Left ventricle myocardium superior (tissue), 1 donor: ENCODE measurements at places on chromosomes 16 and 17.

DNA sequence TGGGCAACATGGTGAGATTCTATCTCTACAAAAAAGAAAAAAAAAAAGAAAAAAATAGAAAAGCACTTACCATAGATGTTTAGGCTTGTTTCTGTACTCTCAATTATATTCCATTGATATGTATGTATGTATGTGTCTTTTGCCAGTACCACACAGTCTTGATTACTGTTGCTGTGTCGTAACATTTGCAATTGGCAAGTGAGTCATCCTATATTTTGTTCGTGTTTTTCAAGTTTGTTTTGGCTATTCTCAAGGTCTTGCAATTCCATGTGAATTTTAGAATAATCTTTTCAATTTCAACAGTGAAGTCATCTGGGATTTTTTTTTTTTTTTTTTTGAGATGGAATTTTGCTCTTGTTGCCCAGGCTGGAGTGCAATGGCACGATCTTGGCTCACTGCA is 19.3 kb downstream of the SPECC1 start:
- no peak for DNase-seq

DNA sequence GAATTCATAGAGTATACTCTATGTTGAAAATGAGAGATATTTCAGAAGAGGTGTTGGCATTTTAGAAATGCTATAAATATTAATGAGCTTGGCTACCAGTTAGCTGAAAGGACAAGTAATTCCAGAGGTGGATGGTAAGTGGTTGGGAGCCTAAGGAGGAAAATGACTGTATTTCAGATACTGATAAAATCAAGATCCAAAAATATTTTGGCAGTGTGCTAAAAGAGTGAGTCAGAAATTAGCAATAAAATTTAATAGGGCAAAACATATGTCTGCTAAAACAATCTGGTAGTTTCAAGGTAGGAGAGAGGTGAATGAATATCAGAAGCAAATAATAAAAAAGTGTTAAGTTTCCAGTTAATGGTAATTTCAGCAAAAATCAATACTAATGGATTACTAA is 1287.9 kb downstream of the CDH8 start:
- no peak for DNase-seq

- DNase-seq = no peak
These were observed 212.2 kb upstream of the RPL38 start for GRCh38 chr17:73991260-73991659.

- DNase-seq = no peak
These were observed 14.5 kb downstream of the TUBG1 start for GRCh38 chr17:42623732-42624596.

- DNase-seq = no peak
These were observed at the start of gene HOXB8 for GRCh38 chr17:48615047-48615962. Gene HOXB8, minus strand, starts transcription at chr17:48615292. Its CDS starts 588 bp downstream, at chr17:48614704.

DNA sequence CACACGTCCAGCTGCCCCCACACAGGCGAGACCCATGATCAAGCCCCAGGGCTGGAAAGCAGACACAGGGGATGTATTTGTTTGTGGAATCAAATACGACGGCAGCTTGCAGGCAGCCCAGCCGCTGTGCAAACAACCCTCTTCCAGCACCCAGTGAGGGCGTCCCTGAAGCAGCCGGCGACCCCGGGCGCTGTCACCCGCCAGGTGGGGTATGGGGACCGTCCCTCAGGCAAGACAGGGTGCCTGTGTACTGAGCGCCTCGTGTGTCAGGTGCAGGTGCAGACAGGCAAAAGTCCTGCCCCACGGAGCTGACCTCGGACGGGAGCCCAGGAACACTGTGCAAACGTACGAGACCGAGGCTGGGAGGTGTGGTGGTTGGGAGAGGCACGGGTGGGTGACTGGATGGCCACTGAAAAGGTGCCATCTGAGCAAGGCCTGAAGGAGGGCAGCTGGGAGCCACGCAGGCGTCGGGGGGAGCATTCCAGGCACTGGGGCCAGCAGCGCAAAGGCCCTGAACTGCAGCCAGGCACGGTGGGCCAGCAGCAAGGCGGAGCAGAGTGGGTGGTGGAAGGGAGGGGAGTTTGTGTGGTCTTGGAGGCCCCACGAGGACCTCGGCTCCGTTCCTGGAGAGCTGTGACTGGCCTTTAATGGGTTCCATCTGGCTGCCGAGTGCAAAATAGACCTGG is 48.5 kb downstream of the CBFA2T3 start:
- DNase-seq = no peak

GRCh38 chr16:48487287-48487686 is 102.1 kb upstream of the SIAH1 start:
- no peak for DNase-seq

DNA sequence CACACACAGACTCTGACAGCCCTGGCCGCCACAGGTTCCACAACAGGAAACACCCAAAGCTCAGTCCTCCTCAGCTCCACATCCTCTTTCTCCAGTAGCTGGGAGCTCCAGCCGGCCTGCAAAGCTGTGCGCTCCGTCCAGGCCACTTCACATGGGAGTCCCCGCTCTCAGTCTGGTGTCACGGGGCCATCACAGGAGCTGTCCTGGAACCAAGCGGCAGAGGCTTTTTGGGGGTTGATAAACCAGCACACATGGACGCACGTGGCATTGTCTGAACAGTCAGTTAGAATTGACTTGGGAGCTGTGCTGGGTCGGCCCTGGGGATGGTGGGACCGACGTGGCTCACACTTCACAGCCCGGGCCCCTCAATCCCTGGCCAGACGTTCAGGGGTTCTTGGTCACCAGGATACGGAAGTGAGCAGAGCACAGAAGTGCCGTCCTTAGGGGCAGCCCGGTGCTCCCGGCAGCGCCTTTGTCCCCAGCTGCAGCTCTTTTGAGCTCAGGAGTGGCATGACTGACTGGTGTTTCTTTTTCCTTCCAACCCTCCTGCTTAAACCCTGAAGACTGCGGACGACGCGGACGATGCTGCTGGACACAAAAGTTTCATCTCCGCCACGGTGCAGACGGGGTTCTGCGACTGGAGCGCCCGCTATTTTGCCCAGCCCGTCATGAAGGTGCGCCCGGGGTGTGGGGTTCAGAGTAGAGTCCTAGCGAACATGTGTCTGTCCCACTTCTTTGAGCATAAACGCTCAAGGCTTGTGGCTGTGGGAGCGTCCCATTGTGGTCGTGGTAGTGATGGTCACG is 66.6 kb upstream of the CHMP6 start:
- DNase-seq = no peak

DNA sequence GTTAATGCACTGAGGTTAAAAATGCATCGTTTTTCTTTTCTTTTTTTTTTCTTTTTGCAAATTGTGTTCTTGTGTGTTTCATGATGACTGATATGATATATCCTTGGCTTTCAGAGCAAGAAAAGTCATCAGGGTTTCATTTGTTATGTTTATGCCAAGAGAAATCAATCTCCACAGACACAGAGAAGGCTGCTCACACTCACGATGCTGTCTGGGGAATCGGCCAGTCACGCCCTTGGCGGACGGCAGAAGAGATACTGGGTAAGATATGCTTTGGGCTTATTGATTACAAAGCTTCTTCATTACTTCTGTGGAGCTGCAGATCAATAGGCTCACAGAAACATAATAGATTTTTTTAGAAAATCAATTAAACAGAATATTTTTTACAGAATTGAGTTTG is 42.2 kb upstream of the TNRC6C start:
- no peak for DNase-seq

- no peak for DNase-seq
These were observed 84.9 kb downstream of the RPA1 start for GRCh38 chr17:1914661-1915083.

- no peak for DNase-seq
These were observed 34.4 kb downstream of the ZZEF1 start for GRCh38 chr17:4108397-4108796.

GRCh38 chr17:82831041-82831817 is 8.6 kb downstream of the ZNF750 start:
- peak; percentile 19 for DNase-seq

GRCh38 chr16:23016368-23016767 is 132.9 kb downstream of the USP31 start:
- DNase-seq = no peak

DNA sequence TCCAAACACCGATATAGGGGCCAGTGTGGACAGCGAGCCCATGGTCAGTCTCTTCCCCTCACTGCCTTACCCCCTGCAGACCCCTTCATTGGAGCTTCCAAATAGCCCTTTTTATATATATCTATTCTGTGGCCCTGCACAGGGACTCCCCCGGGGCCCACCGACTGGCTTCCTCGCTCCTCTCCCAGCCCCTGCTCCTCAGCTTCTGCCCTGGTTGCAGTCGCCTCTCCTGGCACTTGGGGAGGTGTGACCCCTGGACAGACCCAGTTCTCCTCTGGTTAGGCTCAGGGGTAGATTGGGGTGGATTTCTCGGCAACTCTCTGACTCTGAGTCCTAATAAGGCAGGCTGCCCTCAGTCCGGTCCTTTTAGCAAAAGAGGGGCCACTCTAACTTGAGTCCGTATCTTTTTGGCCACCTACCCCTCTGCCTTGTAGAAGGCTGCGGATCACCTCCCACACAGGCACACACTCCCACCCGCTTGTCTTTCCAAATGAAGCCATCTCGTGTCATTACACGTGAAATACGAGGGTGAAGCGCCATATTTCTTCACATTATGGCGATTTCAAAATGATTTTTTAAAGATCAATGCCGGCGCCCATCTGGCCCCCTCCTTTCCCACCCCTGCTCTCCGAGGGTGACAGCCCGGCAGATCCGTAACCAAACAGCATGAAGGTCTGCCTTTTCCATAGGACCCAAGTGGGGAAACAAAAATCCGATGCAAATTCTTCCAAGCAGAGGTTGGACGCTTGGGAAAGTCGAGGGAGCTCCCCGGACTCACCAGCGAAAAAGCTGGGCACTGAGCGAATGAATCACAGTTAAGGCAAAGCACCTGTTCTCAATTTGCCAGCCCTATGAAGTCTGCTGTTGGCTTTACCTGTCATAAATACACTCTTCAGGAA is 1.7 kb upstream of the HOXB9 start:
- no peak for DNase-seq

- DNase-seq = no peak
These were observed at the start of gene PHLPP2 for GRCh38 chr16:71724320-71724751. Gene PHLPP2, minus strand, starts transcription at chr16:71724701. Its CDS starts 9,906 bp downstream, at chr16:71714795.

- DNase-seq = no peak
These were observed 7.8 kb downstream of the TRAF7 start for GRCh38 chr16:2163211-2163881.

DNA sequence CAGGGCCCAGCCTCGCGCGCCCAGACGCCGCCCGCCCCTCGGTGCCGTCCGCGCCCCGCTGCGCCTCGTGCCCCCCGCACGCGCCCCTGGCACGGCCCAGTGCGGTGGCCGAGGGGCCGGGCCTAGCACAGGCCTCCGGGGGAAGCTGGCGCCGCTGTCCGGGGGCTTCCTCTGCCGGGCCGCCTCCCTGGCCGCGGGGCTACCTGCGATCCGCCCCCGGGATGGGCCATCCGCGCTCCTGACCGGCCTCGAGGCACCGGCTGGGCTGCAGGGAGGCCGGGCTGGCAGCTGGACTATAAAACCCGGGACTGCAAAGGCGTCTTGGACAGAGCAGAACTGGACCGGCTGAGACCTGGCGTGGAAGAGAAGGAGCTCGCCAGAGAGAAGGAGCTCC is 783 bp downstream of the BHLHA9 start:
- no peak for DNase-seq

DNA sequence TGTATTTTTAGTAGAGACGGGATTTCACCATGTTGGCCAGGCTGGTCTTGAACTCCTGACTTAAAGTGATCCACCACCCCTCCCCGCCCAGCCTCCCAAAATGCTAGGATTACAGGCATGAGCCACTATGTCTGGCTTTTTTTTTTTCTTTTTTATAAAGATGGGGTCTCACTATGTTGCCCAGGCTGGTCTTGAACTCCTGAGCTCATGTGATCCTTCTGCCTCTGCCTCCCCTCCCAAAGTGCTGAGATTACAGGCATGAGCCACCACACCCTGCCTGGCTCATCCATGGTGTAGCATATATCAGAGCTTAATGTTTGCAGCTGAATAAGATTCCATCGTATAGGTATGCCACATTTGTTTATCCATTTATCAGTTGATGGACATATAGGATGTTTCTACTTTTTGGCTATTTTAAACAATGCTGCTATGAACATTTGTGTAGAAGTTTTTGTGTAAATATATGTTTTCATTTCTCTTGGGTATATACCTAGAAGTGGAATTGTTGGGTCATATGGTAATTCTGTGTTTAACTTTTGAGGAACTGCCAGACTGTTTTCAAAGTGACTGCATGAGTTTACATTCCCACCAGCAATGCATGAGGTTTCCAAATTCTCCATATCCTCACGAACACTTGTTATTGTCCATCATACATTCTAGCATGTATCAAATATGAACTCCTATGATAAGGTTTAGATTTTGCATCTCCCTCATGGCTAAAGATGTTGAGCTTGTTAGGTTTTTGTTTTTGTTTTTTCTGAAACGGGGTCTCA is 55.7 kb upstream of the HAS3 start:
- no peak for DNase-seq

DNA sequence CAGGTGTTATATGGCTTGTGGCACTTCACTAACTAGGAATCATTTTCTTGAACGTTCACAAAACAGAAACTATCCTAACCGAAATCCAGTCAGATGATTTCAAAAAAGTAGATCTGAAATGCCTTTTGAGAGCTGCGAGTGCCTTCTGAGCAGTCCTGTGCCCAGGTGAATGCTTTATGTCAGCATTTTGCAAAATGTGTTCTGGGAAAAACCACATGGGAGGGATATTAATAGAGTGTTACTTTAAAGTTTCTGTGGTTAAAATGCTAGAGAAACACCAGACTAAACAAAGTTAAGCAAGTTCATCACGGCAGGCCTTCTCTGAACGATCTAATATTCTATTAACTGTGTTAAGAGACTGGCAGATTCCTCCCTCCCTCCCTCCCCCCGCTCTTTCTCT is 15.8 kb upstream of the RGS9 start:
- DNase-seq = no peak

GRCh38 chr17:31554930-31555329 is 163.5 kb downstream of the RAB11FIP4 start:
- no peak for DNase-seq

DNA sequence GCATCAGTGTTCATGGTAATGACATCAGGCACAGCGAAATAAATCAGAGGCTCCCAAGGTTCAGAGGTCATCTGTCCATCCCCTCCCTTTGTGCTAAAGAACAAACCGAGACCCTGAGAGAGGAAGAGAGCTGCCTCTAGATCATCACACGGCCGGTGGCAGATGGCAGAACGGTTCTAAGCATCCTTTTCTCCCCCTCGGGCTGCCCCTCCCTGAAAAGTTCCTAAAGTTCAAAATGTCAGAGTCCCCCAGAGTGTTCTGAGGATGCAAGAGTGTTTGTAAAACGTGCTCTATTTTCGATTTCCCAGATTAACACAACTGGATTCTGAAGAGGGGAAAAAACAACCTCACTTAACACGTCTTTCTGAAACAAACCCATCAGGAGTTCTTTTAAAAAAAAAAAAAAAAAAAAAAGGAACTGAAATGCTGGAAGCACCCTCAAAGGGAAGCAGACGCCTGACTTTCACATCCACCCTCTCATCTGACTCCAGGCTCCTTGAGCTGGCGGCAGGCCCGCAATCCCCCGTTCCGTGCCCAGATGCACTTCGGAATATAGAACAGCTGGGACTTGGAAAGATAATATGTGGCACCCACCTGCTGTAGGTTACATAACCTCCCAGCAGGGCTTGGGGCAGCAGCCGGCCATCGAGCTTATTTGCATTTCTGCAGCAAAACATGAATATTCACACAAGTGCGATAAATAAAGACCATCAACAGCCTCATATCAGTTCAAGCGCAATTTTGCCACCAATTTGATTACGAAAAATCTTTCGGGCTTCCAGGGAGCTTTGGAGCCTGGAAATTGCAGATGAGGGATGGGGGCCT is 115.5 kb upstream of the SMURF2 start:
- peak; percentile 70 for DNase-seq
